ENCODE measurements at places on chromosomes 13 and 19.

DNA sequence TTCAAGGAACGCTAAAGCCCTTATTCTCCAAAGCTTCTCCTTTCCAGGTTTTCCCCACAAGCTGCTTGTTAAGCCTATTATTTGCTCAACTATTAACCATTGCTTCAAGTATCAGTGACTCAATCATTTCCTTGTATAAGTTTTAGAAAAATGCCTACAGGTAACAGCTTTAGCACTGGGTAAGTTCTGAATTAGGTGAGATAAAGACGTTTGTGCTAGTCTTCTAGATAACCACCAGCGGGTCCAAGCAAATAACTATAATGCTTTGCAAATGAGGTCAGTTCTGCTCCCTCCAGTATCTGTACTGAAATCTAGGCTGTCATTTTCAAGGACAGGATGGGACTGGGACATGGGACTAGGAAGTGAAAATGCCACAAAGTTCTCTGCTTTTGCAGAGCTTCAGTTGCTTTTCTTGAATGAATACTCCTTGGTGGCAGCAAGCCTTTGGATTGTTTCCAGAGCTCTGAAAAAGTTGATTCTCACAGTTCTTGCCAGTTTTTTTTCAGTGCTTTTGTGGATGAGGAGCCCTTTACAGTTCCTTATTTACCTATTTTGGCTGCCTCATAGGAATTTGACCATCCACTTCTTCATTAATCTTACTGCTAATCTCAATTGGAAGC lies 1487.7 kb downstream of the EFNB2 start:
- H3K36me3 ChIP-seq, result no peaks in the 10 kb centered on the region
- H3K4me1 ChIP-seq, result no peaks in the 10 kb centered on the region
- no peak overlapping the region for H3K27ac ChIP-seq
- no peak overlapping the region for H3K4me3 ChIP-seq
- DNase-seq, result no peak
- H3K27me3 ChIP-seq, result no peaks in the 10 kb centered on the region

DNA sequence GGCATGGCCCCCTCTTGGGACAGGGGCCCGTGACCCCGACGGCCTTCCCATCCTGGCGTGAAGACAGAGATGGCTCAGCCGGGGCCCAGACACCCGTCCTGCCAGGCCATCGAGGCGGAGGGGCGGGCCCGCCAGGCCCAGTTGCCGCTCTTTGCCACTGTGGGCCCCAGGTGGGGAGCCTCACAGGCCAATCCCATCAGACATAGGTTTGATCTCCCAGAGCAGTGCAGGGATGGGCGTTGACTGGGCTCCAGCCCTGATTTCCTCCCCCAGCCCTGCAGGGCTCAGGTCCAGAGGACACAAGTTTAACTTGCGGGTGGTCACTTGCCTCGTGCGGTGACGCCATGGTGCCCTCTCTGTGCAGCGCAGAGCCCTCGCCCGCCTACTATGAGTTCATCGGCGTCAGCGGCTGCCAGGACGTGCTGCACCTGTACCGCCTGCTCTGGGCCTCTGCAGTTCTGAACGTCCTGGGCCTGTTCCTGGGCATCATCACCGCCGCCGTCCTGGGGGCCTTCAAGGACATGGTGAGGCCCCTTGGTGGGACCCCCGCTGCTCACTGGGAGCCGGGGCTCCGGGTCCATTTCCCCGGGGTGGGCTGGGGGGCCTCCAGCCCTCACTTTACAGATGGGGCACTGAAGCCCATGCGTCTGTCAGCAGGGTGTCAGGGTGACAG lies 42.4 kb downstream of the TMEM255B start:
- H3K4me1 ChIP-seq, result no peaks in the 10 kb centered on the region
- no peaks in the 10 kb centered on the region for H3K36me3 ChIP-seq
- DNase-seq, result no peak
- no peak overlapping the region for H3K27ac ChIP-seq
- no peaks in the 10 kb centered on the region for H3K27me3 ChIP-seq

- no peak overlapping the region for H3K27ac ChIP-seq
- no peaks in the 10 kb centered on the region for H3K27me3 ChIP-seq
- no peaks in the 10 kb centered on the region for H3K36me3 ChIP-seq
- H3K4me1 ChIP-seq, result no peaks in the 10 kb centered on the region
- no peak overlapping the region for H3K4me3 ChIP-seq
- DNase-seq, result no peak
Measured at GRCh38 chr13:79703772-79704171, 222.8 kb downstream of the NDFIP2 start.

GRCh38 chr19:33225458-33225926 lies at the start of gene SLC7A10:
SLC7A10 (minus strand) TSS chr19:33225850; CDS start chr19:33225703, 147 bp downstream.
- peaks cover 9% of the 10 kb centered on the region for H3K4me1 ChIP-seq
- H3K27me3 ChIP-seq, result peaks cover 83% of the 10 kb centered on the region
- H3K27ac ChIP-seq, result peak within 1 kb of the TSS; percentile 52
- H3K36me3 ChIP-seq, result peaks cover 7% of the 10 kb centered on the region
- peak within 1 kb of the TSS; percentile 87 for H3K4me3 ChIP-seq

- DNase-seq, result no peak
- peak overlapping the region; percentile 49 for H3K4me3 ChIP-seq
- H3K4me1 ChIP-seq, result peaks cover 25% of the 10 kb centered on the region
Measured at GRCh38 chr13:110338441-110339101, 31.5 kb downstream of the COL4A2 start.

GRCh38 chr19:38737281-38737865 lies 6.9 kb downstream of the CAPN12 start:
- H3K4me1 ChIP-seq, result peaks cover 44% of the 10 kb centered on the region
- H3K4me3 ChIP-seq, result peak overlapping the region; percentile 91
- H3K27ac ChIP-seq, result peak overlapping the region; percentile 2
- peak; percentile 30 for DNase-seq

DNA sequence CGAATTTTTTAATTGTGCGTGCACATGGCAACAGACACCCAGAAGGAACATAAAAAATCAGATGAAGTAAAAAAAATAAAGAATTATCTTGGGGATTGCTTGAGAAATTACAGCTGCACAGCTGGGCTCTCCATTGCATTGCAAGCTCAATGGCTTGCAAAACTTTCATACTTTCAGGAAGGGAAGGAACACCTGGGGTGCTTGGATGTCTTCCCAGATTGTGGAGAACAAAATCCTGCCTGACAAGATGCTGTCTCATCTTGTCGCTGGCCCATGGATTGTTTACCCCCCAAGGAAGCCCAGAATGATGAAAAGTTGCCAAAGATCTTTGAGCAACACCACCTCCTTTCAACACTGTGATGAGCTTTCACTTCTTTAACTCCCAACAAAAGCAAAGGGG lies 11.0 kb upstream of the CASP14 start:
- H3K27ac ChIP-seq, result no peak overlapping the region
- peaks cover 29% of the 10 kb centered on the region for H3K27me3 ChIP-seq
- no peaks in the 10 kb centered on the region for H3K36me3 ChIP-seq
- no peak overlapping the region for H3K4me3 ChIP-seq
- DNase-seq, result no peak
- no peaks in the 10 kb centered on the region for H3K4me1 ChIP-seq

GRCh38 chr13:41356786-41357185 lies 45.7 kb downstream of the NAA16 start:
- peaks cover 39% of the 10 kb centered on the region for H3K36me3 ChIP-seq
- DNase-seq, result no peak
- no peak overlapping the region for H3K4me3 ChIP-seq
- peak overlapping the region; percentile 52 for H3K27ac ChIP-seq
- no peaks in the 10 kb centered on the region for H3K27me3 ChIP-seq

GRCh38 chr19:5018224-5019015 lies 49.5 kb downstream of the KDM4B start:
- H3K4me3 ChIP-seq, result no peak overlapping the region
- no peaks in the 10 kb centered on the region for H3K36me3 ChIP-seq
- no peaks in the 10 kb centered on the region for H3K27me3 ChIP-seq
- no peak for DNase-seq
- no peak overlapping the region for H3K27ac ChIP-seq
- peaks cover 10% of the 10 kb centered on the region for H3K4me1 ChIP-seq

DNA sequence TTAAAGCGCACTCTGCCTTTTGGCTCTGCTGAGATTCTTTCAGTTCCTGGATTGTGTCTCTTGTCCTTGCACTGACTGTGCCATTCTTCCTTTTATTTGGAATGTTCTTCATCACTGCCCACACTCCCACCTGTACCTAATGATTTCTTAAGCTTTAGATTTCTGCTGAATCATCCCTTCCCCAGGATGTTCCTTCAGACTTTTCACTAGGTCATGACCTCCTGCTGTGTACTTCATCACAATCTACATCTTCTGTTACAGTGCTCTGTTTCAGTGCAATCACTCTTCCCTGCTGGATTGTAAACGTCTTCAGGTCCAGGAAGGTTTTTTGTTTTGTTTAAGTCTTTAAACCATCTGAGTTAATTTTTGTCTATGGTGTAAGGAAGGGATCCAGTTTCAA lies 281.0 kb downstream of the ATP8A2 start:
- no peaks in the 10 kb centered on the region for H3K27me3 ChIP-seq
- no peaks in the 10 kb centered on the region for H3K4me1 ChIP-seq
- DNase-seq, result no peak
- H3K4me3 ChIP-seq, result no peak overlapping the region
- H3K27ac ChIP-seq, result no peak overlapping the region
- no peaks in the 10 kb centered on the region for H3K36me3 ChIP-seq

- DNase-seq, result no peak
- no peaks in the 10 kb centered on the region for H3K27me3 ChIP-seq
- H3K27ac ChIP-seq, result no peak overlapping the region
- peaks cover 12% of the 10 kb centered on the region for H3K36me3 ChIP-seq
Measured at GRCh38 chr19:2591537-2592291, 110.8 kb downstream of the GNG7 start.

DNA sequence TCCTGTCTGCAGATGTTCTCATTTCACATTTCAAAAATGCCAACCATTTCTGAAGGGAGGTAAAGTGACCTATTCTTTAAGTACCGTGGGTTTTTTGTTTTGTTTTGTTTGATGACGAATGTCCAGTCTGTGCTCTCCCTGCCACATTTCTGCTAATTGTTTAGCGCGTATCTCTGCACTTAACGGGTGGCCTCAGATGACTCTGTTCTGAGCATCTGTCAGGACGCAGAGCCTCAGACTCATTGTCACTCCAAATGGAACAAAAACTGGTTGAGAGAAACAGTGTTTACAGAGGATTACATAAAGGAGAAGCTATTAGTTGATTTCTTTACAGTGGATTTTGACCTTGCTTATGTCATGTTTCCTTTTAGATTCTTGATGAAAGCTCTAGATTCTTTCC lies 23.7 kb downstream of the TPP2 start:
- H3K27ac ChIP-seq, result peak overlapping the region; percentile 56
- no peak overlapping the region for H3K4me3 ChIP-seq
- no peaks in the 10 kb centered on the region for H3K27me3 ChIP-seq
- H3K36me3 ChIP-seq, result peaks cover 27% of the 10 kb centered on the region
- no peak for DNase-seq

- peaks cover 32% of the 10 kb centered on the region for H3K4me1 ChIP-seq
- no peaks in the 10 kb centered on the region for H3K36me3 ChIP-seq
- H3K4me3 ChIP-seq, result peak overlapping the region; percentile 77
- H3K27me3 ChIP-seq, result no peaks in the 10 kb centered on the region
Measured at GRCh38 chr13:48220981-48221685, 11.9 kb upstream of the ITM2B start.

GRCh38 chr13:52159159-52159982 lies at the start of gene NEK3:
NEK3 (minus strand) TSS chr13:52159597; CDS start chr13:52156191, 3,406 bp downstream.
- H3K27ac ChIP-seq, result peak within 1 kb of the TSS; percentile 71
- DNase-seq, result peak; percentile 57
- no peaks in the 10 kb centered on the region for H3K36me3 ChIP-seq
- H3K27me3 ChIP-seq, result no peaks in the 10 kb centered on the region
- H3K4me3 ChIP-seq, result peak within 1 kb of the TSS; percentile 94

- no peaks in the 10 kb centered on the region for H3K36me3 ChIP-seq
- H3K27ac ChIP-seq, result peak overlapping the region; percentile 76
- no peaks in the 10 kb centered on the region for H3K27me3 ChIP-seq
- H3K4me1 ChIP-seq, result peaks cover 22% of the 10 kb centered on the region
- DNase-seq, result no peak
- no peak overlapping the region for H3K4me3 ChIP-seq
Measured at GRCh38 chr13:50685491-50685890, 158.0 kb downstream of the DLEU7 start.

GRCh38 chr19:3513229-3514140 lies 7.4 kb downstream of the FZR1 start:
- H3K4me1 ChIP-seq, result peaks cover 37% of the 10 kb centered on the region
- H3K27me3 ChIP-seq, result no peaks in the 10 kb centered on the region

DNA sequence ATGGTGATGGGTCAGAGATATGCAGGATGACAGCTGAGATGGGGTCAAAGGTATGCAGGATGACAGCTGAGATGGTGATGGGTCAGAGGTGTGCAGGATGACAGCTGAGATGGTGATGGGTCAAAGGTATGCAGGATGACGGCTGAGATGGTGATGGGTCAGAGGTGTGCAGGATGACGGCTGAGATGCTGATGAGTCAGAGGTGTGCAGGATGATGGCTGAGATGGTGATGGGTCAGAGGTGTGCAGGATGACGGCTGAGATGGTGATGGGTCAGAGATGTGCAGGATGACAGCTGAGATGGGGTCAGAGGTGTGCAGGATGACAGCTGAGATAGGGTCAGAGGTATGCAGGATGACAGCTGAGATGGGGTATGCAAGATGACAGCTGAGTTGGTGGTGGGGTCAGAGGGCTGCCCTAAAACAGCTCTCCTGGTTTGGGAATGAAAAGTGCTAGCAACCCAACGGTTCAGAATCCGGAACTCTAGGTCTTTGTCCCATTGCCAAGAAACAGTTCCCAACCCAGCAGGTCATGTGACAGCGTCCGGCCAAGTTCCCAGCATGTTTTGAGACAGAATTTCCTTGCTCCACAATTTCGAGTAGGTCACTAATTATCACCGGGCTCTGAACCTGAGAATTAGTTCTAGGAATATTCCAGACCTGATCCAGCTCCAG lies 3.2 kb downstream of the SELENOW start:
- peaks cover 6% of the 10 kb centered on the region for H3K36me3 ChIP-seq
- H3K4me3 ChIP-seq, result peak overlapping the region; percentile 69
- peak overlapping the region; percentile 91 for H3K27ac ChIP-seq
- H3K4me1 ChIP-seq, result peaks cover 27% of the 10 kb centered on the region
- no peaks in the 10 kb centered on the region for H3K27me3 ChIP-seq

GRCh38 chr13:108728370-108728769 lies 99.0 kb downstream of the MYO16 start:
- no peaks in the 10 kb centered on the region for H3K36me3 ChIP-seq
- DNase-seq, result no peak
- H3K27ac ChIP-seq, result no peak overlapping the region
- H3K27me3 ChIP-seq, result no peaks in the 10 kb centered on the region
- no peaks in the 10 kb centered on the region for H3K4me1 ChIP-seq
- no peak overlapping the region for H3K4me3 ChIP-seq

DNA sequence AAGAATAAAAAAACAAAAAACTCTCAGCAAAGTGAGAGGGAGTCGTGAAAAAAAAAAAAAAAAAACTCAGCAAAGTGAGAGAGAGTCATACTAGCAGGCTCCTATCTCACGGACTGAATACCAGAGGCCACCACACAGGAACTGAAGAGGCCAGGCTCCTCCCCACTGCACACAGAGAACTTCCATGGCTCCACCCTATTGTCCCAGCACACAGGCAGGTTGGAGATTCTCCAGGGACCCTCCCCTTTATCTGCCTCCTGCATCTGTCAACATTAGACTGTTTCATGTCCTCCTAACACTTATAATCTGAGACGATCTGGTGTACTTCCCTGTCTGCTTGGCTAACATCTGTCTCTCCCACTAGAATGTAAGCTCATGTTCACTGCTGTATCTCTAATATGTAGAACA lies 37.0 kb upstream of the FARP1 start:
- no peak overlapping the region for H3K4me3 ChIP-seq
- H3K4me1 ChIP-seq, result no peaks in the 10 kb centered on the region
- H3K27ac ChIP-seq, result no peak overlapping the region
- no peaks in the 10 kb centered on the region for H3K36me3 ChIP-seq
- DNase-seq, result no peak

- H3K36me3 ChIP-seq, result peaks cover 8% of the 10 kb centered on the region
- peak overlapping the region; percentile 64 for H3K4me3 ChIP-seq
- H3K27me3 ChIP-seq, result no peaks in the 10 kb centered on the region
- no peak for DNase-seq
Measured at GRCh38 chr19:48466561-48467325, 2.4 kb upstream of the CYTH2 start.
